Stimulated activated CD8-positive, alpha-beta memory T cell treated with anti-CD3 and anti-CD28 coated beads, Interleukin-4, amount 100 ng/mL, for 48 hours (primary cell): ENCODE measurements at places on chromosomes 12 and 14.

DNA sequence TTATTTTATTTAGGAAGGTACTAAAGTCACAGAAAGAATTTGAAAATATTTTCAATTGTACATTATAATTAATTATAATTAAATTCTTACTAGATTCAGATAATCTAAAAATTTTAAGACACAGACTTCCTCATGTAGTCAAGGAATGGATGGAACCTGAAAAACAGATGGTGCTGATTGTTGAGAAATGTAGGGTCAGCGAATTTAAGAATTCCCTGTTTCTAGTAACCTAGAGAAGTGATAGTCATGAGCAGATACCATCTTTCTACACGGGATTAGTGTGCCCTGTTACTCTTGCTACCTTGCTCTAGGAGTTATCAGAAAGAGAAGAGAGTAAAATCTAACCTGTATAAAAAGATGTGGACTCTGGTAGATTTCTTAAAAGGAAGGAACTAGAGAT lies 37.5 kb upstream of the PTHLH start:
- DNase-seq, result no peak

DNA sequence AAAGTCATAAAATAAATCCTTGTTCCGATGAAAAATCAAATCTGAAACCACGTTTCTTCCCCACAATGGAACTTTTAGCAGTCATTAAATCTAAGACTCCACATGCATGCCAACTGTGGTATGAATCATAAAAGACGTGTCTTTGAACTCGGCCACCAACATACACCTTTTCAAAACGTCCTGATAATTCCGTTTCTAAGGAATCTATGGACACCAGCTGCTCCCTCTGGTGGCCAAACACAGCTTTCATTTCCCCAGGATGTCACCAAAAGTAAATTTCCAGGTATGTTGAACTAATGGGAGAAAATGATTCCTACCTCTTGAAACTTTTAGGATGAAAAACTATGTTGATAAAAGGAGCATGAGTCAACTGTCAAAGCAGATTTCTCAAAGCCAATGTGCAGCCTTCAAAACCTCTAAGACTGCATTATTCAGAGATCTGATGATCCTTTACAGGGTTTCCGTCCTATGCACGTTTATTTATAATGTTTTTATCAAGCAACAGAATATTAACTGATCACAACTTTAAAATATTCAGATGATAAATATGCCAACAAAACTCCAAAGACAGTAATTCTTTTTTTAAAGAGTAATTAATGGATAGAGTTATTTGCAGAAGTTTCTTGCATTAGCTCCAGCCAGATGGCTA lies 96.2 kb downstream of the CIT start:
- DNase-seq, result no peak

- peak; percentile 80 for DNase-seq
These were observed 612 bp downstream of the PPTC7 start for GRCh38 chr12:110582276-110583136.

DNA sequence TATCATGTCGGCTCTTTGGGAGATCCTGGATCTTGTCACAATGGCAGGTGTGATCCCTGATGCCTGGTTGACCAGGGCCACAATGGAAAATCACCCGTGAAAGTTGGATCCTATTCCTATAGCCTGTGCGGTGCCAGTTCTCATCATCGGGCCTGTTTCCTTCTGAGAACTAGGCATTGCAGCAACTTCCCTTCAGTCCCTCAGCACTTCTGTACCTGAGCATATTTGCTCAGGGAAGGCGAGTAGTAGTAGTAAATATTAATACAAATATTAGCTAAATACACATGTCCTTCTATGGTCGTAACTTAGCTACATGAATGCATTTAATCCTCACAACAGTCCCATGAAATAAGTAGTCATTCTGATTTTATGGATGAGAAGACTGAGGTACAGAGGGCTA lies 22.1 kb upstream of the TAMALIN start:
- no peak for DNase-seq

DNA sequence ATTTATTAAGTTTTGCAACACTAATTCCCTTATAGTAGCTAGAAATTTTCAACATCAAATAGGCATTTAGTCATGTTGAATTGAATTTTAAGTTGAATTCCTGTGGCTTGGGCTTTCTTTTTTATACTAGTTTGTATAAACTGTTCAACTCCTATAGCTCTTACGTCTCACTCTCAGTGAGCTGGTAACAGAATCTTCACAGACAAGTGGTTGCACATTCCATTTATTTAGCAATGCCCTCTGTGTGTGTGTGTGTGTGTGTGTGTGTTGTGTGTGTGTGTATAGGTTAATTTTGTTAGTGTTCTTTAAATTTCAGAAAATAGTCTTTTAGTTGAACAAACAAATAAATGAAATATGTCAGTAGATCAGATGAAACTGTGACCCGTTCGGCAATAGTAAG lies 425.0 kb downstream of the NPAS3 start:
- DNase-seq, result no peak

DNA sequence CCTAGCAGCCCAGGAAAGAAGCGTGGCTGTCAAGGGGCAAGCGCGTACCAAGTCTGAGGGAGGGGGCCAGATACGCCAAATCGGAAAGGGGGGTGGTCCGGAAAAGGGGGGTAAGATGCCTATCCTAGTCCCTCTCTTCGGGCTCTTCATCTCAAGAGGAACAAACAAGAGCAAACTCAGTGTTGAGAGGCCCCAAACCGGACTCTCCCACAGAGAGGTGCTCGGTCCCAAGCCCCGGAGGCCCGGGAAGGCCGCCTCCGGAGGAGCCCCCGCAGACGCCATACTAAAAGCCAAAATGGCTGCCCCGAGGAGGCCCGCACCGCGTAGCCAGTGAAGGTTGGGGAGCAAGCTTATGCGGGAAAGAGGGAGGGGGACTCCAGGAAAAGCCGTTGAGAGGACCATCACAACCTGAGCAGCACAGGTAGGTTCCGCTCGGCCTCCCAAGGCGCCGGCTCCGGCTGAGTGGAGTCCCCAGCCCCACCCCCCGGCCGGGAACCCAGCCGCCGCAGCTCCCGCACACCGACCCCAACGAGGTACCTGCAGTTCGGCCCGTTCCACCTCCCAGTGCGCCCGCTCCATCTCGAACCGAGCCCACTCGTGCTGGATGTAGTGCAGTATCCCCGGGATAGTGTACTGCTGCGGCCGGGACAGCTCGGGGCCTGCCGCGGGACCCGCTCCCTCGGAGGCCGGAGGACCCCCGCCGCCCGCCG lies at the start of gene AP4S1:
AP4S1 (plus strand) TSS at position 283 of the 710 bp plus-strand sequence. CDS start 40,548 bp downstream, outside the sequence.
- peak; percentile 66 for DNase-seq

GRCh38 chr12:17264603-17265002 lies 658.6 kb upstream of the LMO3 start:
- no peak for DNase-seq

- no peak for DNase-seq
These were observed 170.1 kb upstream of the FRMD6 start for GRCh38 chr14:51481643-51482042.

DNA sequence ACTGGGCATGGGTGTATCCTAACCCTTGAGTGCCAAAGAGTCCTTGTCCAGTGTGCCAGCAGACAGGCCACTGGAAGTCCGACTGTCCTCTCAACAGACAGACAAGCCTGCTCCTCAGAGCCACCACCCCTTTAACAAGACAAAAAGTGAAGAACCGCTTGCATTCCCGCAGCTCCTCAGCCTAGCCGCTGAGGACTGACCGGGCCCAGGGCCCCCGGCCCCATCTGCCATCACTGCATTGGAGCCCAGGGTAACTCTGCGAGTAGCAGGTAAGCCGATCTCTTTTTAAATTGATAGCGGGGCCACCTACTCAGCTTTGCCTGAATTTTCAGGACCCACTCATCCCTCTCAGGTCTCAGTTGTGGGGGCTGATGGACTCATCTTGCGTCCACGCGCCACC lies 68.9 kb downstream of the MOK start:
- DNase-seq, result no peak

DNA sequence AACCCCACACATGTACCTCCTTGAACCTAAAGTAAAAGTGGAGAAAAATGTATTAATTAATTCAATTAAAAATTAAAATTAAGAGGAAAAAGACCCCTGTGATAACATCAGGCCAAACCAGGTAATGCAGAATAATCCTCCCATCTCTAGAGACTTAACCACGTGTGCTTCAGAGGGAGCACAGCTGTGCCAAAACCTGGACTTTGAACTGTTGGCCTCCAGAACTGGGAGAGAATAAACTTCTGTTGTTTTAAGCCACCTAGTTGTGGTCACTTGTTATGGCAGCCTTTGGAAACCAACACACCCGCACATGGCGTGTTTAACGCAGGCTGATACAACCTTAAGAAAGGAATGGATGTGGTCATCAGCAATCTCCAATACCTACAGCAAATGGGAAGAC lies 23.8 kb downstream of the OAS2 start:
- no peak for DNase-seq

GRCh38 chr12:50083301-50083700 lies 1.8 kb upstream of the SMARCD1 start:
- DNase-seq, result no peak

- DNase-seq, result no peak
These were observed 73.6 kb upstream of the ELK3 start for GRCh38 chr12:96120359-96121100.

DNA sequence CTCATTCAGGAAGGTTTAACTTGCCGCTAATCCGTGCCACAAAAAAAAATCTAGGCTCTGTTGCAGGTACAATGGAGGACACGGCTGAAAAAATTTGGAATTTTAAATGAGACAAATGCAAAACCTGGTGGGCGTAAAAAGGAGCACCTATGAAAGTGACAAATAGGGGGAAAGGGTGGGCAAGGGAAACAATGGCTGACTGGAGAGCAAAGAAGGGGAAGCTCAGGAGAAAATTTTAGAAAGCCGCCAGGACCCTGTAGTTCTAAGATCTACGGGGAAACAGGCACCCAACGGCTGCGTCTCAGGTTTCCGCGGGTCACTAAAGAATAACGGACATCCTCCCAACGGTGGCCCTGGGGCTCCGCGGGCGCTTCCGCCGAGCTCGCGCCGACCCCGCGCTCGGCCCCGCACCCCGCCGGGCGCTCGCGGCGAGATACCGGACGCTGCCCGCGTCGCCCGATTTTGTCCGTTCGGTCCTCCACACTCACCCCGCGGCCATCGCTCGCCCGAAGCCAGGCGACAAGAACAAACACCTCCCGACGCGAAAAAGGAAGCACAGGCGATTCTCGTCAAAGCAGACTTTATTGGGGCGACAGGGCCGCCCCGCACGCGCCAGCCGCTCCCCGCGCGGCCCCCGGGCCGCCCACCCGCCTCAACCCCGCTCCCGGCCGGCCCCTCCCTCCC lies 1.1 kb upstream of the YY1 start:
- DNase-seq, result peak; percentile 71

- DNase-seq, result peak; percentile 77
These were observed 134.2 kb downstream of the SMOC1 start for GRCh38 chr14:70013271-70013873.

DNA sequence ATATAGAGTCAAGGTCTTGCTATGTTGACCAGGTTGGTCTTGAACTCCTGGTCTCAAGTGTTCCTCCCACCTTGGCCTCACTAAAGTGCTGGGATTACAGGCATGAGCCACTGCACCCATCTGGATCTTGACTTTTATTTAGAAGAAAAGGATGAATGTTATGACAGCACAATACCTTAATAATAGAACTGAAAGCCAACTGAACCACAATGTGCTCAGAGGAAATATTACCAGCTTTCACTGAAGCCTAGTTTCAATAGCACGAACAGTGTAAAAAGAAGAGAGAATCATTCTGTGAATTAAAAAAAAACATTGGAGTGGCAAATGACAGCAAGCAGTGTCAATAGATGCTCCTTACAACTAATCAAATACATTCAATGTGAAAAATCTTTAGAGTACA lies 239.2 kb upstream of the RMST start:
- no peak for DNase-seq

- no peak for DNase-seq
These were observed 37.4 kb downstream of the KIF26A start for GRCh38 chr14:104175811-104176210.

DNA sequence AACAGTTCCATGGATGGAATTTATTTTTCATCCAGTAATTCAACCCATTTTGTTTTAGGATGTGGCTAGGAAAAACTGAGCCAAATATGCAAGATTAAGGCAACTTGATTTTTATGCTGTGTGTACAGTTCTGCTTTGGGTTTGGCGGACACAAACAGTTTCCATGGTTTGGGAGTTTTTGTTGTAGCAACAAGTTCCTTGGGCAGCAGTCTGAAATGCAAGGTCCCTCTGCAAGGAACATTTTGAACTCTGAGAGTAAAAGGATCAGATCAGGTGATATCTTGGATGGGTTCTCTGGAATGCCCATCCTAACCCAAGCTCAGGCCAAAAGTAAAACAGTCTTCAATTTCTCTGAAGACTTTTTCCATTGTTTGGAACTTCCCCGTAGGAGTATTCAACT lies 161.2 kb downstream of the TMX1 start:
- no peak for DNase-seq

- no peak for DNase-seq
These were observed 136.8 kb downstream of the SRGAP1 start for GRCh38 chr12:63981343-63981742.
